Activated T-helper 1 cell treated with anti-CD3 and anti-CD28 coated beads, Interleukin-2, amount 50 U/mL, for 16 hours (primary cell): ENCODE measurements at places on chromosomes 1 and 21.

- no peak for DNase-seq
Observed at GRCh38 chr1:212699625-212700222, at the start of gene BATF3. BATF3 (minus strand) TSS chr1:212699840; CDS start chr1:212699762, 78 bp downstream.

GRCh38 chr1:5111581-5111980 lies 457.2 kb downstream of the AJAP1 start:
- DNase-seq = no peak

GRCh38 chr1:5815716-5816115 lies 176.5 kb downstream of the NPHP4 start:
- DNase-seq = no peak

- no peak for DNase-seq
Observed at GRCh38 chr1:29258976-29259801, 22.9 kb downstream of the PTPRU start.

DNA sequence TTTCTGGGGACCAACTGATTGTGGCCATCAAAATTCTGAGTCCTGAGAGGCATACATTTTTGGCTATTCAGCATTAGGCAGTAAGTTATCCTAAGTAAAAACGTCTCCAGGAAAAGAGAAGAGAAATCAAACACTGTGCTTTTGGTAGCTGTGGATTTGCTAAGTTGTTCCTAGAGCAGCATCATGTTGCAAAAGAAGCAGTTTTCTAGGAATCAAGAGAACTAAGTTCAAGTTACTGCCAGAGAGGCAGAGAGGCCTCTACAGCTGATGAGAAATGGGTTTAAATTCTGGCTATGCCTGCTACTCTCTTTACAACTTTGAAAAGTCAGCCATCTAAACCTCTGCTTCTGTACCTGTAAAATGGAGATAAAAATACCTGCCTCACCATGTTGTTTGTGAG lies 22.8 kb downstream of the RD3 start:
- DNase-seq = no peak

GRCh38 chr1:112638110-112638428 lies 18.4 kb downstream of the CAPZA1 start:
- DNase-seq = no peak

DNA sequence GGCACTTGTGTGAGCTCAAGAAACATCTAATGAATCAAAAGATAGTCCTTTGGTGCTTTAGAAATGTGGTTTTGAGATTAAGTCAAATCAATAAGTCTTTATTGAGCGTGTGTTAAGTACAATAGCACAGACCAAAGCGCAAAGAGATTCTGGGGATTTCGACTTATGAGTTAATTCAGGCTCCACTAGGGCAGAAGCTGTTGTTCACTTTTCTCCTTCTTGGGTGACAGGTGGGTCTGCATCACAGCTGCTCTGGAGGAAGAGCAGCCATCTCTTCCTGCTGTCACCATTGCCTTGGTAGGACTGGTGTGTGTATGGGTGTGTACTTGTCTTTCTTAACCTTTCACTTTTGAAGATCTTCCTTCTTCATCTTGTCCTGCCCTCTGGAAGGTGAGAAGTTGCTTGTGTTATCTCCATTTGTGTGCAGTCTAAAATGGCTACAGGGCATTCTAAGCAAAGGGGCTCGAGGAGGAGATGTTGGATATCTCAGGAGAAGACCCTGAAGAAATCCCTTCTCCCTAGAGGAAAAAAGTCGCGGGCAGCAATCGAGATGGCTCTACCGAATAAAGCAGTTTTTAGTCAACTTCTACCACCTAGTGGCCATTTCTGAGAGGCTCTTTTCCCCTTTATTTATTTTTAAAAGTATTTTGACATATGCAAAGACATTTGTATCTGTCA lies 22.9 kb upstream of the DISC1 start:
- no peak for DNase-seq

DNA sequence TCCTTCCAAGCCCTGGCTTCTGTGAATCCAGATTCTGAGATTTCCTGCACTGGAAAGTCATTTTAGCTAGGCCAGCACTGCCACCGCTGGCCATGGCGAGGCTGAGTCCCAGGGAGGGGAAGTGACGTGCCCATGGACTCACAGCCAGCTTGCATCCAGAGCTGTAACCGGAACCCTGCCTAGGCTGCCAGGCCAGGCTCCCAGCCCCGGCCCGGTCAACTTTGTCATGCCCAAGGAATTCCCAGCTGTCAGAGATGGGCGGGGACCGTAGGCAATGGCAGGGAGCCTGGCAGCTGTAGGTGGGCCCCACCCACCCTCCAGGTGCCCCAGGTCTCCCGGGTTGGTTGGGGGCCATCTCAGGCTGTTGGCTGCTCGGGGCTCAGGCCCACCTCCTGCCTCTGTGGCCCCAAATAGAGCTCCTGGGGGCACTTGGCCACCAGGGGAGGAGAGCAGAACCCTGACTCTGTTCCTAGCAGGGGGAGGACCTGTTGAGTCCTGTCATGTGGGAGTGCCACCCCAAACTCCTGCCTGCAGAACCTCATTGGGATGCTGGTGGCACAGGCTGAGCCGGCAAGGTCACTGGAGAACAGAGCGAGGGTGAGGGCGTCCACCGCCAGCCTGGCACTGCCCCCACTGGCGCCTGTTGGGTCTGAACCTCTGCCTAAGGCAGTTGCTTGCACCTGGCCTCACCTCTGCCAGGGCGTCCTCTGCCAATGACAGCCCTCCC lies 57.8 kb downstream of the FOXO6 start:
- DNase-seq = no peak

DNA sequence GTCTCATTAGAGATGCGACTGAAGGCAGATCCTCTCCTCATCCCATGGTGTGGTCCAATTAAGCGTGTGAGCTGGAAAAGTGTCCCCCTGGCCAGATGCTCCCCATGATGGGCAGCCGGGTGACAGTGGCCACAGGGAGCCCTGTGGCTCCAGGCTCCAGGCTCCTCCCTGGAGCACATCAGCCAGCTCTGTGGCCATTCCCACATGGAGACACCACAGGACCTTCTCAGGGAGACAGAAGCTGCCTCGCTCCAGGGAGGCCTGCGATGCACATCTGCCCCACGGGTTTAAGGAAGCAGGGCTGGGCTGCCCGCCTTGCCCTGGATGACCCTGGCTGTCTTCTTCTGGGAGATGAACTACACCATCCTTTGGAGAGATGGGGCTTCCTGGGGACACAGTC lies 99.9 kb upstream of the TLR5 start:
- DNase-seq = no peak

GRCh38 chr1:63321066-63321784 lies 1.1 kb upstream of the FOXD3 start:
- no peak for DNase-seq
